ENCODE measurements at places on chromosomes 3 and 15.

DNA sequence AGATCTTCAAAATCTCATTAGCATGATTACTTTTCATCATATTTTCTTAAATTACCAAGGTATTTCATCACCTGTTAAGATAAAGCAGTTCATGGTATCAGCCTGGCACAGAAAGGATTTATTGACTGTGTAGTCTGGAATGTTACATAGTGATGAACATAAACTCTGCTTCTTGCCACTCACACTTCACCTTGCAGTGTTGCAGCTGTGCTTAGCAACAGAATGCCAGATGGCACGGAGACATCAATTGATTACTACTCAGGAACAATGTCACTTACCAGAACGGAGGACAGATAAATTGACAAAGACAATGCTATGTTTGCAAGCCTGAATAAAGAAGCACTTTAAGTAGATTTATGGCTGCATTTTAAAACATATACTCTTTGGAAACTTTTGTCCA is 15.0 kb upstream of the BCHE start:
- no peak for DNase-seq

- no peak for DNase-seq
These were observed 1.6 kb downstream of the SKOR1 start for GRCh38 chr15:67826717-67827561.

GRCh38 chr3:37453393-37454389 is 279.3 kb upstream of the LRRFIP2 start:
- DNase-seq = peak; percentile 65

- no peak for DNase-seq
These were observed 4.0 kb downstream of the PARP3 start for GRCh38 chr3:51945926-51946705.

Measured in ureter (tissue), 1 donor.